Breast epithelium (tissue), 4 donors: ENCODE measurements at places on chromosomes 4 and X.

GRCh38 chr4:94933799-94934198 lies 176.0 kb downstream of the BMPR1B start:
- DNase-seq, result no peak

GRCh38 chr4:64079316-64079715 lies 329.9 kb downstream of the TECRL start:
- no peak for DNase-seq

GRCh38 chr4:74282926-74283325 lies 25.3 kb upstream of the EPGN start:
- no peak for DNase-seq

GRCh38 chrX:46796574-46797191 lies 37.8 kb upstream of the SLC9A7 start:
- DNase-seq, result peak; percentile 72

DNA sequence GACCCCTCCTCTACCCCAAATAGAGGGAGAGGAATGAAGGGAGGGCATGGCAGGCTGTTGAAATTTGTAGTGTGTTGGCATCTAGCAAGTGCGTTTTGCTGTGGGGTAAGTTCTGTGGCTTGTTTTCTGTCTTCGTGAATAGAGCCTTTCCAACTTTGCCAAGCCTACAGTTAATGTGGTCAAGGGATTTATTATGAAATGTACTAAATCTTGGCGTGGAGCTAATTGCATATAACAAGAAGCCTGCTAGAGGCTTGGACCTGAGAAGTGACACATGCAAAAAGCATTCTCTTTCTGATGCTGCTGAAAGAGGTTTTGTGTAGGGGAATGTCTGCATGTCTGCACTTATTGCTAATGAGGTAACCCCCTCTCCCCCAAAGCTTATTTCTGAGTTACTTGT lies 132.2 kb downstream of the BMPR1B start:
- peak; percentile 17 for DNase-seq

DNA sequence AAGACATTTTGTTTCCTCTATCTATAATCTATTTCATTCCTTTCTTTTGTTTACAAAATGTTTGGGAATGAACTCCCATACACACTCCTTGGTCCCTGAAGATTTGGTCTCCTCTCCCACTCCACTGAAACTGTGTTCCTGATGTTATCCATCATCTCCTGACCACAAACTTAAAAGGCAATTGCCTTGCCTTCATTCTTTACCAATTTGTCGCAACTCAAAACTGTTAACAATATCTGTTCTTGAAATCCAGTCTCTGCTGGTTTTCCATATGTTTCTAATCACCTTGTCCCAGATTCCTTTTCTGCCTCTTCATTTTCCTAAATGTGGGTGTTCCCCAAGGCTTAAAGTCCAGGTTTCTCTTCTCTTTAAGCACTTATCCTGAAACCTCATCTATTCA lies 262.2 kb upstream of the TTC29 start:
- no peak for DNase-seq
